Peyer's patch (tissue), 4 donors: ENCODE measurements at places on chromosomes 12 and 14. TPM values are rescaled to one million over a fixed set of nuclear protein-coding genes. Genes with fewer than 3 reads are reported as not detected.

Gene EPYC
- total RNA-seq = not detected

DNA sequence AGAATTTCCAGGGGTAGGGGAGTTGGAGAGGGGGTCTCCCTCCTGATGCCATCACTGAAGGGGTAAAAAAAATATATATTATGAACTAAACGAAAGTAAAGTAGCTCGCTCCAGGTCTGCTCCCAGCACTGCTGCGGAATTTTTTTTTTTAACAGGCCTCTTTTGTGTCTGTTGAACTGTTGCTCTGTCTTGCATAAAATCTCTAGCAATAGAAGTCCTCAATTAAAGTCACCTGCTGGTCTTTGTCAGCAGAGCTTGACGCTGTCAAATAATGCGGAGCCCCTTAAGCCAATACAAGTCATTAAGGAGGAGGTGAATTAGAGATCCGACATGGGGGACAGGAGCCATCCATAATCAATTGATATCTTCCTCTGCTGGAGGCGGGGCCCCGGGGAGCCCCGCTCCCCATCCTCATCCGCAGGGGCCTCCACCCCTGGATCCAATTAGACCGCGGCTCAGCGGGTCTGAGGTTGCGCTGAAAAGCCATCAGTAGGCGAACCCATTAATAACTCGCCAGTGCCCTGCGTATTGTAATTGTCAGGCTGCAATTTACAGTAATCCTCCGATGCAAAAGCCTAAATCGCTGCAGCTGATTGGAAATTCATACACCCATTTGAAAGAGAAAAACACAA is 85.6 kb downstream of the DICER1 start:
- no peak for DNase-seq

DNA sequence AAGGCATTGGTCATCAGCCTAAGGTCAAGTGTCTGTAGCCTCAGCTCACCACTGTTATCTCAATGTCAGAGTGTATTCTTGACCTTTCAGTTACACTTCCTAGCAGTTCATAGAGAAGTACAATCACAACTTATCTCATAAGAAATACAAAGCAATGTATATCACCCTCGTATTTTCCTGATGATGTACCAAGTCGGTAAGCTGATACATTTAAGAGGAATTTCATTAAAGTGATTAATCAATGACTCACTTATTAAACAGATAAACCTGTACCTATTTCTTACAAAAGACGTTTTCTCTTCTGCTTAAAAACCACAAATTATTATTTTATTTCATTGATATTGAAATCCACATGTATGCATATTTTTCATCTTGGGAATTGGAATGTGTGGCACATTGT is 3.9 kb upstream of the PRB3 start:
- no peak for DNase-seq

Gene FAM216A
- total RNA-seq = 13.2 TPM

GRCh38 chr12:103930787-103931735 is 851 bp downstream of the HSP90B1 start:
- peak; percentile 28 for DNase-seq

GRCh38 chr14:33938131-33938949 is 12.5 kb downstream of the EGLN3 start:
- DNase-seq = peak; percentile 84

DNA sequence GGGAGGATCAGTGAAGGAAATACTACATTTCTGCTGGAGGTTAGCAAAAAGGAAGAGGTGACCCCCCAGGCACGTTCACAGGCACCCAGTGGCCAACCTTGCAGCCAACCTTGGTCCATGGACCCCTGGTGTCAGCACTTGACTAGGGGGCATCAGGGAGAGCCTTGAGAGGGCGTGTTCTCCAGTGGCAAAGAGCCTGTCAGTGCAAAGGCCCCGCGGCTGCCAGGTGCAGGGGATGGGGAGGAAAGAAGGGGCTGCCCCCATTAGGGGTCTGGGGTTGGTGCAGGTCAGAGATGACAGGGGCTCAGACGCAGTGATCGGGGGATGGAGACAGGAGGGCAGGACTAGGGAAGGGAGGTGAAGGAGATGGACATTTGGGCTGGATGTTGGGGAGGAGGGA is 22.7 kb upstream of the ULK1 start:
- DNase-seq = no peak

- no peak for DNase-seq
These were observed 1.1 kb downstream of the MED6 start for GRCh38 chr14:70599345-70599744.

Gene SOAT2
- 13.3 TPM for total RNA-seq

GRCh38 chr12:121295116-121295745 is 1.3 kb downstream of the CAMKK2 start:
- no peak for DNase-seq

DNA sequence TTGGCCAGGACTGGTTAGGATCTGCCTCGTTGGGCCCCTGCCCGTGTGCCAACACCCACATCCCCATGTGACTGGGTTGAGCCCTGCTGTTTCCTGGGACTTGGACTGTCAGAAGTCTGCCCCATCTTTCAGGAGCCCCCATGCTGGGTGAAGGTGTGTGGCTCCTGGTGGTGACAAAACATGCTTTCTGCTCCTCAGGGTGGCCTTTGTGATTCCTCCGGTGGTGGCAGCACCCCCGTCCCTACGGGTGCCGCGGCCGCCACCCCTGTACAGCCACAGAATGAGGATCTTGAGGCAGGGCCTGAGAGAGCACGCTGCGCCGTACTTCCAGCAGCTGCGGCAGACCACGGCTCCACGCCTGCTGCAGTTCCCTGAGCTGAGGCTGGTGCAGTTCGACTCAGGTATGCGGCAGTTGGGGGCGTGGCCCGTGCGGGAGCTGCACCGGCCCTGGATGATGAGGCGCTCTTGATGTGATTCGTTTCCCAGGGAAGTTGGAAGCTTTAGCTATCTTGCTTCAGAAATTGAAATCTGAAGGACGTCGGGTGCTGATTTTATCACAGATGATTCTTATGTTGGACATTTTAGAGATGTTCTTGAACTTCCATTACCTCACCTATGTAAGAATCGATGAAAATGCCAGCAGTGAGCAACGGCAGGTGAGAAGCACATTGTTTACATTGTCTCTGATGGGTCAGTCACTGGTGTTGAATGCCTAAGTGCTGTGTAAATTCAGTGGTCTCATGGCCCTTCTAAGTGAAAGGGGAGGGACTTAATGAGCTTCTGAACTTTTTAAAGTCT is 80.0 kb downstream of the EP400 start:
- DNase-seq = no peak
